ENCODE measurements at places on chromosomes 11 and 22. TPM values are rescaled to one million over a fixed set of nuclear protein-coding genes. Genes with fewer than 3 reads are reported as not detected.

DNA sequence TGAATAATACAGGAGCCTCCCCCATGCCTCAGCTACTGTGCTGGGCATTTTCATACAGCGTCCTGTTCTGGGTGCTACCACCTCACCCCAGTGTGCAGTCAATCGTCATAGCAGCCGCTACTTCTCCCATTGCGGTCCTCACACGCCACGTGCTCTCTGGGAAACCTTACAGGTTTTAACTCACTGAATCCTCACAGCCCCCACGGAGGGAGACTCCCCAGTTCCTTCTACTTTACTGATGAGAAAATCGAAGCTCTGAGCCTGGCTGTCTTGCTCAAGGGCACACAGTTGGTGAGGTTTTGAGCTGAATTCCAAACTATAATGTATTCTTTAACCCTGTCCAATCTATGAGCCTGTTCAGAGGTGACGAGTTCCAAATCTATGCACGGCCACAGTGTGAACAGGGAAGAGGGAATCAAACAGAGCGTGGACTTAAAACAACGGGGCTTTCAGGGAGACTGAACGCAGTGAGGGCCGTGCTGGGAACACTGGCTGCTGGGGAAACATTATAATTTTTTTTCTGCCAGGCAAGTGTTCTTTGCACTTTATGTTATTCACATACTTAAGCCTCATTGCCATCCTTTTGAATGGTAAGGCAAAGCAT, 421.5 kb downstream of the BRD1 start:
- H3K4me3 ChIP-seq = no peak overlapping the region
- DNase-seq = no peak
- no peaks in the 10 kb centered on the region for H3K36me3 ChIP-seq
- no peak overlapping the region for H3K27ac ChIP-seq
- H3K27me3 ChIP-seq = peaks cover 22% of the 10 kb centered on the region

GRCh38 chr22:43276321-43276720, 66.9 kb downstream of the SCUBE1 start:
- no peak overlapping the region for H3K4me3 ChIP-seq
- H3K27ac ChIP-seq = no peak overlapping the region
- peaks cover 18% of the 10 kb centered on the region for H3K4me1 ChIP-seq
- DNase-seq = no peak
- H3K27me3 ChIP-seq = 0 out of 3 replicates have a peak, but pooled peaks cover 2% of the 10 kb centered on the region
- H3K36me3 ChIP-seq = no peaks in the 10 kb centered on the region

GRCh38 chr11:35274909-35275785, 136.2 kb downstream of the CD44 start:
- peaks cover 10% of the 10 kb centered on the region for H3K27me3 ChIP-seq
- H3K27ac ChIP-seq = no peak overlapping the region
- H3K4me1 ChIP-seq = no peaks in the 10 kb centered on the region
- H3K4me3 ChIP-seq = no peak overlapping the region

GRCh38 chr22:29724843-29725242, 5.0 kb downstream of the CABP7 start:
- H3K27me3 ChIP-seq = no peaks in the 10 kb centered on the region
- H3K36me3 ChIP-seq = no peaks in the 10 kb centered on the region
- peaks cover 48% of the 10 kb centered on the region for H3K4me1 ChIP-seq
- DNase-seq = no peak

- H3K4me3 ChIP-seq = no peak overlapping the region
- H3K36me3 ChIP-seq = peaks cover 91% of the 10 kb centered on the region
- H3K4me1 ChIP-seq = no peaks in the 10 kb centered on the region
- H3K27me3 ChIP-seq = no peaks in the 10 kb centered on the region
Measured at GRCh38 chr11:32396991-32397390, 38.3 kb downstream of the WT1 start.

- no peak for DNase-seq
- H3K4me1 ChIP-seq = peaks cover 4% of the 10 kb centered on the region
- no peak overlapping the region for H3K27ac ChIP-seq
- no peak overlapping the region for H3K4me3 ChIP-seq
Measured at GRCh38 chr11:61080986-61081590, 21.2 kb upstream of the CD5 start.

- no peak for DNase-seq
- no peaks in the 10 kb centered on the region for H3K36me3 ChIP-seq
- no peak overlapping the region for H3K27ac ChIP-seq
Measured at GRCh38 chr11:116339306-116340098, 433.3 kb downstream of the BUD13 start.

GRCh38 chr11:128181088-128181480, 406.3 kb downstream of the ETS1 start:
- no peak for DNase-seq
- H3K4me3 ChIP-seq = no peak overlapping the region
- no peak overlapping the region for H3K27ac ChIP-seq
- no peaks in the 10 kb centered on the region for H3K36me3 ChIP-seq

GRCh38 chr11:88114486-88115045, 60.7 kb downstream of the RAB38 start:
- H3K36me3 ChIP-seq = no peaks in the 10 kb centered on the region
- DNase-seq = no peak
- no peaks in the 10 kb centered on the region for H3K4me1 ChIP-seq
- H3K27me3 ChIP-seq = no peaks in the 10 kb centered on the region
- H3K27ac ChIP-seq = no peak overlapping the region

- no peak for DNase-seq
- H3K36me3 ChIP-seq = no peaks in the 10 kb centered on the region
- H3K4me1 ChIP-seq = no peaks in the 10 kb centered on the region
Measured at GRCh38 chr11:38718049-38718448, 2120.0 kb upstream of the RAG2 start.

- H3K4me1 ChIP-seq = no peaks in the 10 kb centered on the region
- H3K27ac ChIP-seq = no peak overlapping the region
Measured at GRCh38 chr11:132058211-132058772, 687.9 kb downstream of the NTM start.

DNA sequence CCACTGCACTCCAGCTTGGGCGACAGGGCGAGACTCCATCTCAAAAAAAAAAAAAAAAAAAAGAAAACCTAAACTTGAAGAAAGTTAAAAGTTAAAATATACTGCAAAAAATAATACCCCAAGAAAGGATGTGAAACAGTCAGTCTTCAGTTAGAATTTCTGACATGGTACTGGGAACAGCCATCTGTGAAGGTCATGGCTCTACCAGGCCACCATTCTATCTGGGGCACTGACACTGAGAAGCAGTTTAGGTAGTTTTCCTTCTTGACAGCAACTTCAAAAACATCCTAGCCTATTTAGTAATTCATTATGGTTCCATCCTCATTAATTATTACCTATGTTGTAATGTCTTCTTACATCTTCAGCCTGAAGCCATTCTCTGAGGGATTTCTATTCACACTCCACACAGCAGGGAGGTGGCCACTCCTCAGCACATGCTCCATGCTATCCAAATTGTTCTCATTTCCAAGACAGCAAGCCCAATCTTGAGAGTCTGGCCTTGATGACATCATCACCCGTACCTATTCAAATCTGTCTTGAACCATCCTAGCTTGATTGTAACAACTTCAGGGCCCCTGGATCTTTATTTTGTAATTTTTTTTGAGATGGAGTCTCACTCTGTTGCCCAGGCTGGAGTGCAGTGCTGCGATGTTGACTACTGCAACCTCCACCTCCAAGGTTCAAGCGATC, 38.2 kb downstream of the SERPIND1 start:
- peaks cover 73% of the 10 kb centered on the region for H3K36me3 ChIP-seq
- H3K27me3 ChIP-seq = no peaks in the 10 kb centered on the region
- H3K4me3 ChIP-seq = no peak overlapping the region
- no peak overlapping the region for H3K27ac ChIP-seq

DNA sequence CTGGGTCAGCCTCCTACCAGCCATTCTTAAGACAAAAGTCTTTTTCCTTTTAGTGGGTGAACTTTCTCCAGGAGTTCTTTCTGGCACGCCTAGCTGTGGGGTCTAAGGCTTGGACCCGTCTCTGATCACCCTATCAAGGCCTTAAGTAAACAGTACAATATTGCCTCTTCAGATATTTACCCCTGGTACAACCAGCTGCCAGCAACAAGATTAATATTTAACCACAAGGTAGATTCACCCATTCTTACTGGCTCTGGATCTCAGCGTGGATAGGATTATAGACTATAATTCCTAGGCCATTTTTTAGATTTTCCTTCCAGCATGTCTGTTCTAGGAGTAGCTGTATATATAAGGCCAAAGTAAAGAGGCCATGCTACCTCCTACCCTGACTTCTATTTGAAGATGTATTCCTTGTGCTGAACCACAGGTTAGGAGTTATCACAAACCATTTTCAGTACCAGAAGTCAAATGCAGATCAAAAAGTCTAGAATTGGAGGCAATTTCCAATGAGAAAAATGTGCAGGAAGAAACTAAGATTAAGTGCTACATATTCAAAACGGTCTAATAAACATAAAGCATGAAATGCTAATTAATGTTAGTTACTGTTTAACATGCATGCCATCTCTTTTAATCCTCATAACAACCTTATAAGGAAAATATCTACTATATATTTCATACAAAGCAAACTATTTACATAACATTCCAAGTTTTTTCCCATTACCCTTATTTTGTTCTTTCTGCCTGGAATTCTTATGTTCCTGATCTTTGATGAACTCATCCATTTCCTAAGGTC, 110.0 kb upstream of the SYN3 start:
- no peaks in the 10 kb centered on the region for H3K27me3 ChIP-seq
- no peak overlapping the region for H3K27ac ChIP-seq
- H3K4me1 ChIP-seq = no peaks in the 10 kb centered on the region
- no peaks in the 10 kb centered on the region for H3K36me3 ChIP-seq

DNA sequence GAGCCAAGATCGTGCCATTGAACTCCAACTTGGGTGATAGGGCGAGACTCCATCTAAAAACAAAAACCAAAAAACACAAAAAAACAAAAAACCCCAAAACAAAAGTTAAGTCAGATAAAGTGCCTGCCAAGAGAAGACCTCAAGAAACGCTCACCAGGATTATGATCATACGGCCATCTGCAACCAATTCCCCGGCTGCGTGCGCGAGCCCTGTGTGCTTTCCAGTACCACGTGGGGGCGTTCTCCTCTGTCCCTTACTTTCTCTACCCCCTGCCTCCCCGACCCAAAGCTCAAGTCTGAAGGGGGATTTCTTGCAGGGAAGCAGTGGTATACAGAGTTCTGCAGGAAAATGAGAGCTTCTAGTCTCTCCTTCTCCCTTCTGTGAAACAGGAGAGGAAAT, 10.5 kb upstream of the RPS19BP1 start:
- H3K27me3 ChIP-seq = peaks cover 22% of the 10 kb centered on the region
- H3K27ac ChIP-seq = no peak overlapping the region
- no peak overlapping the region for H3K4me3 ChIP-seq

- no peak overlapping the region for H3K4me3 ChIP-seq
- H3K36me3 ChIP-seq = no peaks in the 10 kb centered on the region
- H3K4me1 ChIP-seq = peaks cover 18% of the 10 kb centered on the region
- DNase-seq = no peak
Measured at GRCh38 chr22:38127869-38128268, 17.4 kb upstream of the BAIAP2L2 start.

The MPPED2 gene
- not detected for total RNA-seq

The GUCY1A2 gene
- total RNA-seq = not detected

The TECTA gene
- not detected for total RNA-seq

The YAP1 gene
- total RNA-seq = 0.18 TPM

The NXPE2 gene
- total RNA-seq = not detected

The NXPE4 gene
- not detected for total RNA-seq

The CABP2 gene
- total RNA-seq = not detected

The TRPM5 gene
- not detected for total RNA-seq

The PANX1 gene
- total RNA-seq = 12.7 TPM

Measured in K562 (cell line).